Stimulated activated CD8-positive, alpha-beta memory T cell treated with anti-CD3 and anti-CD28 coated beads, Interleukin-12 subunit alpha, Interleukin-12 subunit beta, amount 100 ng/mL, for 1 hour (primary cell): ENCODE measurements at places on chromosomes 5 and 9.

GRCh38 chr9:127589955-127590370 is 22.1 kb upstream of the STXBP1 start:
- no peak for DNase-seq

- no peak for DNase-seq
Observed at GRCh38 chr5:132017738-132018625, 6.5 kb upstream of the ACSL6 start.

DNA sequence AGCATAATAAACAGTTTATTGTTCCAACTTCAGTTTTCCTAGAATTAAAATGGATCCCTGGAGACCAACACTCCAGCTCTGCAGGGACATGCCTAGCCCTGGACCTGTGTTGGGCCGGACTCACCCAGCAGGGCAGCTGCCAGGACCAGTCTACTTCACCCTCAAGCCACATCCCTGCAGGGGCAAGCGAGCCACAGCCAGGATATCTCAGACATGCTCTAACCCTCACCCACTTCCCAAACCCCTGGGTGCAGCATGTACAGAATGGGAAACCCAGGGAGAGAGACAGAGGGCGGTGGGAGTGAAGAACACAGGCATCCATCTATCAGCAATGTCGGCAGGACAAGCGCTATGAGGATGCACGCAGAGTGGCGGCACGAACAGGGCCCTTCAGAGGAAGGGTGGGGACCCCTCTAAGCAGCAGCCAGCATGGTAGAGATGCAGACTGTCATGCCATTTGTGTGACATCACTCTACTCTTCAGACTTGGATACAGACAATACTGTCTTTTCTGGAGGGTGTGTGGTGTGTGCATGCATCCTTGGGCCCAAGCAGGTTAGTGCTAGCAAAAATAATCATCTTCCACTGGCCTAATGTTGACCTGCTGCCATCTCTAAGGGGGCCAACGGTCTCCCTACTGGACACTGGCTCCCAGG is 83.1 kb downstream of the SEMA4D start:
- DNase-seq, result no peak

- no peak for DNase-seq
Observed at GRCh38 chr9:127418037-127418471, 6.1 kb upstream of the ZNF79 start.

- no peak for DNase-seq
Observed at GRCh38 chr5:163670036-163670435, 164.6 kb downstream of the MAT2B start.

DNA sequence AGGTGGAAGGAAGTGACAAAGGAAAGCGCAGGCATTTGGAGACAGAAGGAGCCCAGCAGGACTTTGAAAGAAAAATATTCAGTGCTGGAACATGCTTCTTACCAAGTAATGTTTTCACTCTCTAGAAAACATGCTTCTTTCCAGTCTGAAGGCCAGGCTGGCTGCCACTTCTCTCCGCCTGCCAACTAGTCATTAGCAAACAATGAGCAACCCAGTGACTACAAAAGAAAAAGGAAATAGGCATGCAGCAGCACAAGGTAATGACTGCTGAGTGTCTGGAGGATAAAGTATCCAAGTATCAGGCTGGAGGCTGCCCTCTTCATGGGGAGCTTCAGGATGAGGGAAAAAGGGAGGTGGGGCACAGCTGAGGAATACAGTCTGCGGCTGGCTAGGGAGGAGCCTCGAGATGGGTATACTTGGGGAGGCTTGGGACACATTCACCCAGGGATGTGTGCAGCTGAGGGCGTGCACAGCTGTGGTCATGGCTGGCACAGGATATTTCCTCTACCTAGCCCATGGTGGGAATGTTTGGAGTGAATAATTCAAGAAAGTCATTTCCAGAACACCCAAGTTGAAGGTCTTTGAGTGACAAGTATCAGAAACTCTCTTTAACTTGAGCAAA is 161.5 kb upstream of the KIF2A start:
- DNase-seq, result no peak

DNA sequence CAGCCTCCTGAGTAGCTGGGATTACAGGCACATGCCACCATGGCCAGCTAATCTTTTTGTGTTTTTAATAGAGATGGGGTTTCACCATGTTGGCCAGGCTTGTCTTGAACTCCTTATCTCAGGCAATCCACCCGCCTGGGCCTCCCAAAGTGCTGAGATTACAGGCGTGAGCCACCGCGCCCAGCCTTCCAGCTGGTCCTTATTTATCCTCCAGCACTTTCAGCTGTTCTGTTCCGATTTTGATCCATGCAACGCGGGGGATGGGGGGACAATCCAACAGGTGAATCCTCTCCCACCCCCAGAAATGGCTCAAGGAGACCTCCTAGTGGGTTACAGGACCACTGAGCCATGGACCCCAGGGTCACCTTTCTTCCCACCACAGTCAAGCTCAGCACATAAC is 14.7 kb upstream of the CDKN2AIPNL start:
- no peak for DNase-seq

DNA sequence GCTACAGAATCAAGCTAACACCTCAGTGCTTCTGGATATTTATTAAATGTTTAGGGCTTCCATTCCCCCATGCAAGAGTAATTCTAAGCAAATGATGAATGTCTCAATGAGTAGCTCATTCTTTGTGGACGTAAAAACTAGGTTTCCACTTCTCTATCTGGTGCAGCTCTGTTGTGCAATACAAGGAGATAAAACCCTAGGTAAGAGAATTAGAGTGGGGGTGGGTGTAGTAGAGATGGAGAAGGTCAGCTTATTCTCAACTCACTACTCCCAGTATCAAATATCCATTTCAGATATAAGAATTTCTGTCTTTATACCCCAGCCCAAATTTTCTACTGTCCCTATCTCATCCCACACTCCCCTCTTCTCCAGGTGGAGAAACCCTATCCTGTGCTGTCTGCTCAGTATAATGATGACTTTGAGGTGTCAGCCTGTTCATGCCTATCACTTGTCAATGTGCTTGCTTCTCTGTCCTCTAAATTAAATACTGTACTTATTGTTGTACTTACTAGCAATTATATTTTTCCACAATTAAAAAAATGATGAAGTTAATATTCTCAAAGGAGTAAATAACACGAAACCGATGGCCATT is 4.3 kb upstream of the FYB1 start:
- no peak for DNase-seq

- DNase-seq, result no peak
Observed at GRCh38 chr5:77449277-77449676, 42.8 kb downstream of the WDR41 start.

GRCh38 chr9:128863647-128864046 is 18.1 kb downstream of the KYAT1 start:
- peak; percentile 79 for DNase-seq

DNA sequence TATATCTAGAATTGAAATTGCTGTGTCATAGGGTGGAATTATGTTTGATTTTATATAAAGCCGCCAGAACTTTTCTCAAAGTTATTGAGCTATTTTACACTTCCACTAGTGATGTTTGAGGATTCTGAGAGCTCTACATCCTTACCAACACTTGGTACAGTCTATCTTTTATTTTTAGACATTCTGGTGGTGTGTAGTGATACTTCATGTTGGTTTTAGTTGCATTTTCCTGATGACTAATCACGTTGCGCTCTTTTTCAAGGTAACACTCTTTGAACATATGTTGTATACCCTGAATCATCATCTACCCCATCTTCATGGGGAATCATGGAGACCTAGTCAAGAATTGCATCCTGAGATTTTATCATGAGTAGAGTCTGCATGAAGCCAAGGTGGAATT is 141.7 kb downstream of the NXNL2 start:
- no peak for DNase-seq

GRCh38 chr5:65192331-65192730 is 289.4 kb downstream of the ADAMTS6 start:
- DNase-seq, result no peak
